ENCODE measurements at places on chromosomes 5 and 9.

GRCh38 chr5:33901156-33901555, 9.4 kb upstream of the ADAMTS12 start:
- no peak for DNase-seq

DNA sequence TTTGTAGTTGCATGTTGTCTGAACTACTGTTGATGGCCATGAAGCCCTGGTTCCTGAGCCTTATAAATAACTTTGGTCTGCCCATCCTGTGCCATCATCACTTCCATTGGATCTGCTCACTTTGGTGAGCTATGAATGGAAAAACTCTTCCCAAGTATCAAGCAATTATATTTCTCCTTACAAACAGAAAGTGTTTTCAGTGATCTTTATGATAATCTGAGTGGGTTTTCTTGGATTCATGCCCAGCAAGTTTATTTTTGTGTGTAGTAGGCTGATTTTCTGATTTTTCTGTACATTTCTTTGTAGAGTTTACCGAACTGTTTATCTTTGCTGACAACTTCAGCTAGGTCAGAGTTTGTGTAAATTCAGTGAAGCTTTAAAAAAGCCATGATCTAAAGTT, 31.0 kb downstream of the CAMK4 start:
- DNase-seq, result no peak

- DNase-seq, result no peak
These were observed 61.4 kb upstream of the CKMT2 start for GRCh38 chr5:81171769-81172168.

DNA sequence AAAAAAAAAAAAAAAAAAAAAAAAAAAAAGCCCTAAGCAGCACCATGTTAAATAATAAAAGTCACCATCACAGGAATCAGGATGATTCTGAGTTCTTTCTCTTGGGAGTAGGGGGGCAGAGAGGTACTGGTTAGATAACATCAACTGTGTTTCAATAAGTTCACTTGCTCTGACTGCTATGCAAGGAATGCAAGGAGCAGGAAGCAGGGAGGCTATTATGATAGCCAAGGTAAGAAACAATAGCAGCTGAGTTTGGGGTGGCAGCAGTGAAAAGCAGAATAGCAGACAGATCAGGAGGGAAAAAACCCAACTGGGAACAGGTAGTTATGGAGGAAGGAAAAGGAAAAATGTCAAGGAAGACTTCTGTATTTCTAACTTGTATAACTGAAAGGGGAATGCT, 8.2 kb downstream of the CEP120 start:
- no peak for DNase-seq

DNA sequence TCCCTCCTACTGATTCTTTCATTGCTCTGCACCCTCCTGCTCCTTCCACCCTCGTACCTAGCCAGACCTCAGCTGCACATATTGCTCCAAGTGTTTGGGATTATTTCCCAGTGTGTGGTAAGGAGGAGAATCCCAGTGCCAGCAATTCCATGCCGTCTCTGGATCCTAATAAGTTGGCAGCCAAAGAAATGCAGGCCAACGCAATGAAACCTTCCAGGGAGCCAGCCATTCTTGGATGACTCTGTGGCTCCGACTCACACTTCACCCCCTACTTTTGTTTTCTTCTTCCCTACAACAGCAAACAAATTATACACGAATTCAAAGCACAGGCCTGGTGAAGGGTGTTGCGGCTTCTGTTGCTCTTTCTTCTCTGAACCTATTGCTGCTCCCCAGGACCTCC, 82.5 kb upstream of the SLC1A3 start:
- no peak for DNase-seq

- DNase-seq, result no peak
These were observed 355.4 kb downstream of the MAN2A1 start for GRCh38 chr5:110045158-110045557.
